ENCODE measurements at places on chromosomes 6 and 20.

GRCh38 chr6:158753811-158754210, 65.4 kb downstream of the EZR start:
- no peak for DNase-seq

- DNase-seq: no peak
Measured at GRCh38 chr20:44856856-44857448, 28.6 kb upstream of the YWHAB start.

DNA sequence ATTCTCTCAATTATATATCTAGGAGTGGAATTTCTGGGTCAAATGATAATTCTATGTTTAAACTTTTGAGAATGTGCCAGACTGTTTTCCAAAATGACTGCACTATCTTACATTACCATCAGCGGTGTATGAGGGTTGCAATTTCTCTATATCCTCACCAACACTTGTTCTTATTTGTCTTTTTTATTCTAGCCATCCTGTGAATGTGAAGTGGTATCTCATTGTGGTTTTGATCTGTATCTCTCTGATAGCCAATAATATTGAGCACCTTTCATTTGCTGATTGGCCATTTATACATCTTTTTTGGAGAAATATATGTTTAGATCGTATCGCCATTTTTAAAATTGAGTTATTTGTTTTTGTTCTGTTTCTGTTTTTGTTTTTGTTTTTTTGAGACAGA, 32.3 kb downstream of the C20orf203 start:
- no peak for DNase-seq

DNA sequence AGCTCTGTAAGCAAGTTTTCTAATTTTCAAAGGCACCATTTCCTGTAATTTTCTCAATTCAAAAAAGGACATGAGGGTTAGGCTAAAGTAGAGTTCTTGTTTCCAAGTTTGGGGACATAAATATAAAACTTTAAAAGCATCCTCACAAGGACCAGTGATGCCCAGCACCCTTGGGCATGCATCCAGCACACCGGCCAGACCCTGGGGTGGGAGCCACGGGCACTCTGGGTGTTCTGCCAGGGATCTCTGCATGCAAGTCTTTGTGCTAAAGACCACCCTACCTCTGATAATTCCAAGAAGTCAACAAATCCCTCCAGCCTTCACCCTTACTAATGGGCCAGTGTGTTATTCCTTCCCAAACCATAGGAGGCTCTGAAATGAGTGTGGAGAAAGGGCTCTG, 46.5 kb downstream of the PLCG1 start:
- no peak for DNase-seq

GRCh38 chr6:28060405-28060804, 20.0 kb upstream of the ZNF165 start:
- DNase-seq: no peak

DNA sequence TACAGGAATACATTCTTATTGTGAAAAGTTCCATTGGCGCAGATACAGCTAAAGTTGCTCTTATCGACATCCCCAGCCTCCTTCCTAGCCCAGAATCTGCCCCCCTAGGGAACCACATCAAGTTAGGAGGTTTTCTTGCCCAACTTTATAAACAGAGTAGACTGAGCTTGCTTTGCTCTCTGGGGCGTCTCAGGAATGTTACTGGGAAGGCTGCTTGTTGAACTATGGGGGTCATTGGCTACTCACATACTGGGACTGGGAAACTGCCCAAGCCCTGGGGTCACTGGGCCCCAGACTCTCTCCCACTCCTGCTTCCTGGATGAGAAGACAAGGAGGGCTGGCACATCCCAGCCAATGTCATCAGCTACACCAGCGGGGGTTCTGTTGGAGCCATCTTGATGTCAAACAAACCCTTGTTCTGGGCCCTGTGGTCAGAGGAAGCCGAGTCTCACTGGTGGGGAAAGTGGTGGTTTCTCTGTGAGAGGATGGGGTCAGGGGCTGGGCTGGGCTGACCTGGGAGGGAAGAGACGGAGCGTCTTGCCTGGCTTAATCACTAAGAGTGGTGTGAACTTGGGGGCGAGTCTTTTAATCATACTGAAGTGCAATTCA, 26.0 kb downstream of the BPIFB4 start:
- no peak for DNase-seq

- no peak for DNase-seq
Measured at GRCh38 chr6:112560651-112561050, 213.5 kb downstream of the RFPL4B start.

Data from left forelimb (tissue), 1 donor.